ENCODE measurements at places on chromosomes 7 and 10.

GRCh38 chr10:42640610-42641229 is 2.4 kb upstream of the ZNF33B start:
- H3K4me1 ChIP-seq: peaks cover 3% of the 10 kb centered on the region
- no peak overlapping the region for H3K4me3 ChIP-seq
- H3K27me3 ChIP-seq: no peaks in the 10 kb centered on the region
- H3K27ac ChIP-seq: no peak overlapping the region

DNA sequence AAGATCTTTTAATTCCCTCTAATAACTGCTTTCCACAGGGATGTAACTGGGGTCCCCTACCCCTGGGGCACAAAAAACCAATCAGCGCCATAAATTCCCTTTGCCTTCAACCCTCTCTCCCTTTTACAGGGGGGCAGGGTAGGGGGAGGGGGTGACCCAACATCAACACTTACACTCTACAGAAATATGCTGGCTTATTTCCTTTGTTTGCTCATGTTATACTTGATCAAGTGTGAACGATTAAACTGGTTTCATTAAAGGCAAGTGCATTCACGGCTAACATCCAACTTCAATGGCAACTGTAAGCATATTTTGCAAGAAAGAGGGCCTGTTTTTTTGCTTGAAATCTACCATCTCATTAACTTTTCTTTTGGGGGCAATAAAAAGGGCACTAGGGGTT is 2.9 kb downstream of the CTBP2 start:
- no peak overlapping the region for H3K27ac ChIP-seq
- no peak overlapping the region for H3K4me3 ChIP-seq
- no peaks in the 10 kb centered on the region for H3K36me3 ChIP-seq

DNA sequence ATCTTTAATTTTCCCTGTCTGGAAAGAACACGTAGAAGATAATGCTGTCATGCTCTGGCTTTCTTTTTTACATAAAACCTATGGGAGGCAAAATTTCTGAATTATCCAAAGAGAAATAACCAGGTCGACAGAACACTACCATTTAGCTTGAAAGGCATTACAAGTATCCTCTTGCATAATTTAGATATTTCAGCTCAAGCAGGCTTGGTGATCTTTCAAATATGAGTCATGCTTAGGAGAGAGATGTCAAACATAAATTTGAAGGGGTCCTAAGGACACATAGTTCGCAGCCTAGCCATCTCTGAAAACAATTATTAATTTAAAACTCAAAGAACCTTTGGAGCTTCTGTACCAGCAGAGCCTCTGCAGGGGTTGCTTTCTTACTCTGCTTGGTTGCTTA is 100.9 kb downstream of the FAS start:
- no peak overlapping the region for H3K27ac ChIP-seq
- H3K4me3 ChIP-seq: no peak overlapping the region
- H3K36me3 ChIP-seq: no peaks in the 10 kb centered on the region
- no peaks in the 10 kb centered on the region for H3K4me1 ChIP-seq

DNA sequence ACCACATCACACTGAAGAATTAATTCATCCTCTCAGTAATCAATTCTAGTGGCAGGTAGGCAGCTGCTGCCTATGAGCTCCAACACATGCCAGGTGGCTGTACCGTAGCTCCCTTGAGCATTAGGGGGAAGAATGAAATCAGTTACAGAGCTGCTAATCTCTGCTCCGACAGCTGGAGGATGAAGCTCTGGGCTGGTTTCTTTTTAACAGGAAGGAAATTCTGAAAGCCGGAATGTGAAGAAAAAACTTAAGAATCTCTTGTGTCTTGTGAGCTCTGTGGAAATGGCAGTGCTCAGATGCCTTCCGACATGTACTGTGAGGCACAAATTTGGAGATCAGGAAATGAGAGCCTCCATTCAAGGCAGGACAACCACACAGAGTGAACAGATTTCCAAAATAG is 2.8 kb upstream of the AHCYL2 start:
- no peak for DNase-seq
- no peaks in the 10 kb centered on the region for H3K36me3 ChIP-seq
- H3K27ac ChIP-seq: peak overlapping the region; percentile 6
- no peaks in the 10 kb centered on the region for H3K27me3 ChIP-seq
- H3K4me3 ChIP-seq: peak overlapping the region; percentile 46

DNA sequence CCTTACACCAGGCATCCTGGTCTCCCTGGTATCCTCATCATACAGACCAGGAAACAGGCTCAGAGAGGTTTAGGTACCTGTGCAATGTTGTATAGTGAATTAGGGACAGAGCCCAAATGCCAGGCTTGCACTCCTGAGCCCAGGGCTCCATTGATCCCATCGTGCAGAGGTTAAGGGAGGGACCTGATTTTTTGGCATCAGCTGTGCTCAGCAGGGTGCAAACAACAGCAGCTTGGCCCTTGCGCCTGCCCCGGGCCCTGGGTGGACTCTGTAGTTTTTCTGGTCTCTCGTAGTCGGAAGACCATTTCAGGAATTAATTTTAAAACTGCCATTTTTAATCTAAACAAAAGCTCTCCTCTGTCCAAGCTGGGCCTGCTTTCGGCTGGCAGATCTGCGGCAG is 79.2 kb downstream of the COL26A1 start:
- H3K4me3 ChIP-seq: no peak overlapping the region
- no peak for DNase-seq
- peaks cover 24% of the 10 kb centered on the region for H3K27me3 ChIP-seq
- no peaks in the 10 kb centered on the region for H3K36me3 ChIP-seq

- no peak overlapping the region for H3K27ac ChIP-seq
- H3K4me3 ChIP-seq: no peak overlapping the region
- H3K4me1 ChIP-seq: no peaks in the 10 kb centered on the region
- no peaks in the 10 kb centered on the region for H3K27me3 ChIP-seq
Observed at GRCh38 chr7:115693779-115694178, 336.8 kb downstream of the TFEC start.

DNA sequence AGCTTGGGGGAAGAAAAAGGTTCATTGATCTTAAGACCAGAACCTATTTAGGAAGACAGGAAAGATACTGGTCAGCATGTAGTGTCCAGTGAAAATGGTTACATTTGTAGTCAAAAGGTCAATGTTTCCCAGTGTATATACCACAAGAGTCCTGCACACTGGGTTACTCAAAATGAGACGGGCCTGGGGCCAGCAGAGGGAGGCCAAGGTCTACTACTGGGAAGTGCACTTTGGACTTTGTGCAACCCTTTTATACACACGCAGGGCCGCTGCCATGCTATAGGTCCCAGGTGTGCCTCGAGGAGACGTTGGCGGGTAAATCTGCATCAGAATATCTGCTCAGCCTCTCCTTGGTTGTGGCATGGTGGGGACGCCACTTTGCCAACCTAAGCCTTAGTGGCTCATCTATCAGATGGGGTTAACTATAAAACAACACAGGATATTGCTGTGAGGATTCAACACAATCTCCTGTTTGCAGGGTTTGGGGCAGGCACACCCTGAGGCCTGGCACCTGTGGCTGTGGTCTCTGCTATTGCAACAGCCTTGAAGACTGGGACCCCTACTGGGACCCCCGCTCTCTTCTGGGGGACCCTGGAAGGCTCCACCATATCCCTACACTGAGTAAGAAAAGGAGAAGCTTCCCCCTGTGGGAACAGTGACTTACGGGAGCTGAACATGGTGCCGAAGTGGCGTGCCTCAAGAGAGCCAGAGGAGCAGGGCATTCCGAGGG is 19.7 kb downstream of the CLRN3 start:
- H3K4me1 ChIP-seq: peaks cover 5% of the 10 kb centered on the region
- H3K27ac ChIP-seq: no peak overlapping the region
- H3K27me3 ChIP-seq: peaks cover 30% of the 10 kb centered on the region
- H3K4me3 ChIP-seq: no peak overlapping the region
- DNase-seq: no peak

DNA sequence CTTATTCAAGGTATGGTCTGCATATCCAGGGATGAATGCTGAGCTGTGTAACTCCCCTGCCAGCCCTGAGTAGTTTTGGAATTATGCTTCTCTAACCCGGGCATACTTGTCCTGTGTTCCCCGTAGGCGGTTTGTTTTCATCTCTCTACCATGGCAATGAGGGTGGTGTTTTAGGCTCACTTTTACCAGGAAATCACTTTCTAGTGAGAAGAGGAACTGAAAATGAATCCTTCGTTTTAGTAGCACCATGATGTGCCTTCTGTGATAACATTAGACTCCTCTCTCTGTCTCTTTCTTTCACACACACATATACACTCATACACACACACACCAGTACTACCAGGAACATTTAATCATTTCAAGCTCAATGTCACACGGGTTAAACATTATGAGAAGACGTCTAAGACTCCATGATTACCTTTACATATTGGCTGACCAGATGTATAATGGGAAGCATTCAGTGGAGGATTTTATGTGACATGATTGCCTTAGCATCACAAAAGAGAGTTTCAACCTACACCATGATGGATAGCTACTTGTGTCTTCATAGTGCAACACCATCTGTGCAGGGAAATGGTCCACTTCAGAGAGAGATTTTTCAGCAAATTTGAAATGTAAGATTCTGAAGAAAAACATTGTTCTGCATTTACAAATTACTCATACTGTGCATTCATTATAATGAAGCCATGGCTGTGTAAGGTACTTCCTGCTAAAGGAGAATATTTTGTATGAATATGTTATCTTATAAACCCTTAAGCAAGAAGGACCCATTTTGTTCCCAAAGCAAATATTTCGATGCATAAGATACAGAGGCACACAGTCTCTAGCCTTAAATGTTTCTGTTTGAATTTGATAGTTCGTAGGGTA is 31.0 kb upstream of the PFKP start:
- peaks cover under 1% of the 10 kb centered on the region for H3K27me3 ChIP-seq
- H3K4me1 ChIP-seq: peaks cover 61% of the 10 kb centered on the region
- H3K36me3 ChIP-seq: peaks cover 20% of the 10 kb centered on the region
- peak overlapping the region; percentile 64 for H3K4me3 ChIP-seq

- peaks cover 37% of the 10 kb centered on the region for H3K4me1 ChIP-seq
- peak overlapping the region; percentile 99 for H3K27ac ChIP-seq
Observed at GRCh38 chr10:14953424-14954000, 384 bp downstream of the DCLRE1C start.

GRCh38 chr7:125149151-125149550 is 219.5 kb upstream of the POT1 start:
- no peaks in the 10 kb centered on the region for H3K36me3 ChIP-seq
- no peak overlapping the region for H3K4me3 ChIP-seq
- no peaks in the 10 kb centered on the region for H3K27me3 ChIP-seq
- H3K27ac ChIP-seq: no peak overlapping the region

DNA sequence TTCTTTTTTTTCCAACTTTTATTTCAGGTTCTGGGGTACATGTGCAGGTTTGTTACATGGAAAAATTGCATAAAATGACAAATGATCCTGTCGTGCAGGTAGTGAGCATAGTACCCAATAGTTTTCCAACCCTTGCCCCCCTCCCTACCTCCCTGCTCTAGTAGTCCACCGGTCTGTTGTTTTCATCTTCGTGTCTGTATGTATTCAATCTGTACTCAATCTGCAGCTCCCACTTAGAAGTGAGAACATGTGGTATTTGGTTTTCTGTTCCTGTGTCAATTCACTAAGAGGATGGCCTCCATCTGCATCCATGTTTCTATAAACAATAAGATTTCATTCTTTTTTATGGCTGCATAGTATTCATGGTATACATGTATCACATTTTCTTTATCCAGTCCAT is 151.3 kb downstream of the C1GALT1 start:
- no peaks in the 10 kb centered on the region for H3K36me3 ChIP-seq
- peaks cover 19% of the 10 kb centered on the region for H3K27me3 ChIP-seq
- H3K27ac ChIP-seq: no peak overlapping the region
- H3K4me1 ChIP-seq: no peaks in the 10 kb centered on the region
- H3K4me3 ChIP-seq: no peak overlapping the region
